ENCODE measurements at places on chromosomes 11 and 22.

DNA sequence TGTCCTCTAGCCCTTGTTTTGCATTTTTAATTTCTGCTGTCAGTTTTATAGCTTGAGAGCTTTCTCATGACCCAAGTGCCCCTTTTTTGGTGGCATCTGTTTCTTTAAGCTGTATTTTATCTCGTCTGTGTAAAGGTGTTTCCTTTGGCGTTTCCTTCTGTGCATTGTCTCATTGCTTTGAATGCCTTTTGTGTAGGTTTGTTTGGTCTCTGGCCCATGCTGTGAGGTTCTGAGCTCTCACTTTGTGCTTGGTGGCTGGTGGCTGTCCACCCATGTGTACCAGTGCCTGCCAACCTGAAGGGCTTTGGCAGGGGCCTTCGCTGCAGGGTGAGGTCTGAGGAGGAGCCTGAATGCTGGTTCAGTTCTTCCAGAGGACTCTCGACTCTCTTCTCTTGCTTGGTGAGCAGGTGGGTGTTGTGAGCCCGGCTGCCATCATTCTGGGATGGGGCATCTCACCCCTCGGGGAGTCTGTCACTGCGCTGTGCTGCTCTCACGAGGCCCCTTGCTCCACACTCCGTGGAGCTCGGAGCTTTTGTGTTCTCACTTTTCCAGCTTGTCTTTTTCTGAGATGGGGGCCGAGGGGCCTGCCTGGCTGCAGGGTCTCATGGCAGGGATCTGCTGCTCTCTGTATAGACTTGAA, 14.9 kb downstream of the AP2A2 start:
- no peaks in the 10 kb centered on the region for H3K27me3 ChIP-seq
- peaks cover 15% of the 10 kb centered on the region for H3K36me3 ChIP-seq
- H3K4me3 ChIP-seq: peak overlapping the region; percentile 31
- H3K4me1 ChIP-seq: peaks cover 40% of the 10 kb centered on the region

DNA sequence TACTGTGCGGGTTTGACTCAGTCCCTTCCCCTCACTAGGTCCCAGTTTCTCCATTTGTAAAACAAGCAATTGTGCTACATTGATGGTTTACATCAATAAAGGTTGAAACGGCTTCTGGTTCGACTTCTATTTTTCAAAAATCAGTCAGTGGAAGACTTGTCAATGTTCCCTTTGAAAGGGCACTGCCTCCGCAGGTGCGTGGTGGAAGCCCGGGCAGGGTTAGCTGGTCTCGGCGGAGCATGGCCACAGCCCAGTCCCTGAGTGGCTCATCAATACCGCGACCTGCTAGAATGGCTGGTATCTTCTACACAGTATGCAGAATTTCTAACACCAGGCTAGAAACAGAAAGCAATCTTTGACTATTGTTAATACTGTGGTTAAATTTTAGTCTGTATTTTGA, 16.1 kb downstream of the MS4A10 start:
- H3K36me3 ChIP-seq: no peaks in the 10 kb centered on the region
- H3K4me1 ChIP-seq: no peaks in the 10 kb centered on the region
- H3K27ac ChIP-seq: no peak overlapping the region
- H3K4me3 ChIP-seq: no peak overlapping the region
- DNase-seq: no peak

- DNase-seq: no peak
- H3K27me3 ChIP-seq: peaks cover 31% of the 10 kb centered on the region
- H3K36me3 ChIP-seq: peaks cover 2% of the 10 kb centered on the region
- no peak overlapping the region for H3K4me3 ChIP-seq
- no peak overlapping the region for H3K27ac ChIP-seq
Measured at GRCh38 chr11:120004723-120005122, 133.2 kb downstream of the TRIM29 start.

GRCh38 chr22:49010901-49011300, 816.8 kb downstream of the BRD1 start:
- no peak overlapping the region for H3K27ac ChIP-seq
- H3K4me1 ChIP-seq: no peaks in the 10 kb centered on the region
- no peaks in the 10 kb centered on the region for H3K36me3 ChIP-seq
- no peak overlapping the region for H3K4me3 ChIP-seq
- peaks cover 50% of the 10 kb centered on the region for H3K27me3 ChIP-seq
- DNase-seq: no peak

DNA sequence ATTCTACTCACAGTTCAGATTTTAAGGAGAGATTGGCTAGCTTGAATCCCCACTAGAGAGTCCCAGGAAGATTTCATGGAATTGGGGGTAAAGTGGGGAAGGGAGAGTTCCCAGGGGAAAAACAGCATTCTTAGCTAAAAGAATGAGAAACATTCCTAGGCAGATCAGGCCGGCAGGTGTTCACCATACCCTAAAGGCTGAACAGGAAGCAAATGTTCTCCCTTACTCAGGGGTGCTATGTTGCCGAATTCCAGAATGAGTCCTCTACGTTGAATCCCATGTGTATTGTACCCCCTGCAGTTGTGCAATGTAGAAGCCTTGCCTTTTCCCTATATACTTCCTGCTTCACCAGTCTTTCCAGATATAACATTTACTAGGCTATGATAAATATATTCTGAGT, 135.2 kb upstream of the NCAM1 start:
- no peak for DNase-seq
- H3K4me3 ChIP-seq: no peak overlapping the region
- no peaks in the 10 kb centered on the region for H3K36me3 ChIP-seq
- H3K27ac ChIP-seq: no peak overlapping the region

DNA sequence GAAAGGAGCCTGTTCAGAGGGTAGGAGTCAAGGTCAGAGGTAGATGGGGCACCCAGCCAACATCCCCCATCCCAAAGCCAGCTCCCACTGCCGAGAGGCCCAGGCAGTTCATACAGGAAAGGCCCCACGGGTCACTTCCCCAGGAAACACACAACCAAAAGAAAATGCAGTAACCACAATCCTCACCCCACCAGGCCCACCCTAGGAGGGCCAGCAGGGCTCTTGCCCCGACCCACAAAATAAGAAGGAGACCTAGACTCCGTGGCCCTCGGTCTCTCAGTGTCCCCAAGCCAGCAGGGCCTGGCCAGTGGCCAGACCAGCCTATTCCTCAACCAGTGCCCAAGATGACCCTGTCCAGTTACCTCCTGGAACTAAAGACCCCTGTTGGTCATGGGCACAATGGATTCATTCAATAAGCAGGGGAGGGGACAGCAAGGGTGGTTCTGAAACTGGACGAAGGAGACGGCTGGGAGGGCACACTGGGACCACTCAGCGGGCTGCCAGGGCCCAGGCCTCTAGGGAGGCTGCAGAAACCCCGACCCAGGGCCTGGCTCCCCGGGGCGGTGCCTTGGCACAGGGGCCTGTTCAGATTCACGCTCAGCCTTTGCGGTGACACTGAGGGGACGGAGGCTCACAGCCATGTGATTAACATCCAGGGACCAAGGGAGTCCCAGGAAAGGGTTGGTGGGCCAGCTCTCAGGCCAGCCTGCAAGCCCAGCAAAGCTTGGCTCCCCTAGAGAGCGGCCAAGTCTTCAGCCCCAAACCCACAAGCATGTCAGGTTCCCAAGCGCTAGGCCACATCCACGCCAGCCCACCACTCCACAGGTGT, 5.5 kb downstream of the RAB3IL1 start:
- no peak for DNase-seq
- peaks cover 31% of the 10 kb centered on the region for H3K27me3 ChIP-seq
- H3K4me3 ChIP-seq: no peak overlapping the region

- no peak overlapping the region for H3K4me3 ChIP-seq
- peaks cover 4% of the 10 kb centered on the region for H3K4me1 ChIP-seq
- H3K27me3 ChIP-seq: peaks cover 20% of the 10 kb centered on the region
- H3K27ac ChIP-seq: no peak overlapping the region
- DNase-seq: no peak
Measured at GRCh38 chr22:27149921-27150543, 492.6 kb downstream of the MIAT start.

GRCh38 chr11:32280339-32280738, 155.0 kb downstream of the WT1 start:
- no peak for DNase-seq
- no peaks in the 10 kb centered on the region for H3K36me3 ChIP-seq
- H3K4me1 ChIP-seq: no peaks in the 10 kb centered on the region
- no peak overlapping the region for H3K27ac ChIP-seq

- peaks cover 33% of the 10 kb centered on the region for H3K27me3 ChIP-seq
- peak; percentile 79 for DNase-seq
- H3K4me1 ChIP-seq: peaks cover 18% of the 10 kb centered on the region
- H3K36me3 ChIP-seq: peaks cover 12% of the 10 kb centered on the region
Measured at GRCh38 chr11:46238967-46239800, 38.3 kb upstream of the CREB3L1 start.

- H3K4me1 ChIP-seq: no peaks in the 10 kb centered on the region
- no peak overlapping the region for H3K4me3 ChIP-seq
- DNase-seq: no peak
- no peak overlapping the region for H3K27ac ChIP-seq
- H3K27me3 ChIP-seq: peaks cover 17% of the 10 kb centered on the region
Measured at GRCh38 chr11:94675239-94675638, 92.9 kb upstream of the AMOTL1 start.

DNA sequence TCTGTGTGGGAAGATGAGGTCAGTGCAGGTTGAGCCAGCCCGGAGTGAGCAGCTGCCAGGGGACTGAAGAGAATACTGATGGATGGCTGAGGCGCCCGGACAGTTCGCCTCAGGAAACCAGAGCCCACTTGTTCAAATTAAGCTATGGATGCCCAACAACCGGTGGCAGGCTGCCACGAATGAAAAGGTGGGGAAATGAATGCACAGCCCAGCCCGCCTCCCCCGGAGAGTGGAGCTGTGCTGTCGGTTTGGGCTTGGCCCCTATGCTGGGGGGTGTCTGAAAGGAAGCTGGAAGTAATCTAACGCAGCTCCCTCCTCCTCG, 21.9 kb downstream of the HSPA8 start:
- H3K27ac ChIP-seq: no peak overlapping the region
- no peak overlapping the region for H3K4me3 ChIP-seq
- no peaks in the 10 kb centered on the region for H3K27me3 ChIP-seq
- DNase-seq: no peak
- no peaks in the 10 kb centered on the region for H3K36me3 ChIP-seq

GRCh38 chr11:73229896-73230875, 12.1 kb downstream of the P2RY2 start:
- no peaks in the 10 kb centered on the region for H3K36me3 ChIP-seq
- H3K4me3 ChIP-seq: no peak overlapping the region
- no peak for DNase-seq

DNA sequence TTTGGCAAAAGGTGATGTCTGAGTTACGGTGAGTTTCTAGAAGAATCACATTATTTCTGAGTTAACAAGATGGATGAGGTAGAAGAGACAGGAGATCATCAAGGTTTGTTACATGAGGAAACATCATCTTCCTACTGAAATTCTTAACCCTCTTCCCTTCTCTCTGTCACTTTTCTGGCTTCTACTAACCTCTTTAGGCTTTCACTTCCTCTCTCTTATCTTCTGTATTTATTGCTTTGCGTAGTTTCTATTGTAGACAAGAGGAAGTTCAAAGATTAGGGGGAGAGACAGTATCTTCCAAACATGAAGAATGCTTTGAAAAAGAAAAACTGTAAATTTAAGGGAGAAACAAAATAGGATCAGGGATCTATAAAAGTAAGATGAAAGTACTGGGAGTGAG, 75.4 kb downstream of the TRPC6 start:
- no peaks in the 10 kb centered on the region for H3K36me3 ChIP-seq
- H3K4me3 ChIP-seq: no peak overlapping the region
- DNase-seq: no peak
- H3K4me1 ChIP-seq: no peaks in the 10 kb centered on the region

- H3K4me3 ChIP-seq: peak overlapping the region; percentile 82
- H3K27ac ChIP-seq: no peak overlapping the region
- H3K36me3 ChIP-seq: peaks cover 2% of the 10 kb centered on the region
- DNase-seq: no peak
Measured at GRCh38 chr22:18023509-18024275, 669 bp downstream of the MICAL3 start.

DNA sequence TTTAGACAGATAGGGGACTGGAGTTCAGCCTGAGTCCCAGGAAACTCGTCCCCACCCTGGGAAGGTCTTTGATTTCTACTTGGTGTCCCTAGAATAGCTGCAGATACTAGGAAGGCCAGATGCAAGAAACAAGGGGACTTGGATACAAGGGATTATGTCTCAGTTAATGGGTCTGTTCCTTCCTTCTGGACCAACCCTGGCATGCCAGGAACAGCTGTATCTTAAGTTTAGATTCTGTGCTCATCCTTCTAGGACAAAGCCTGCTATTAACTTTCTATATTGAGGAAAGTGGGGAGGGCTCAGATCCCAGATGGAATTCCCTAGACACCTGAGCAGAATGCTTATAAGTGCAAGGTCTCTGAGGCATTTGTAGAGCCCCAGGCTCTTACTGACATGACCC, 3.9 kb upstream of the OR52M1 start:
- DNase-seq: no peak
- peaks cover 67% of the 10 kb centered on the region for H3K27me3 ChIP-seq
- no peaks in the 10 kb centered on the region for H3K4me1 ChIP-seq
- no peaks in the 10 kb centered on the region for H3K36me3 ChIP-seq
- H3K27ac ChIP-seq: no peak overlapping the region

DNA sequence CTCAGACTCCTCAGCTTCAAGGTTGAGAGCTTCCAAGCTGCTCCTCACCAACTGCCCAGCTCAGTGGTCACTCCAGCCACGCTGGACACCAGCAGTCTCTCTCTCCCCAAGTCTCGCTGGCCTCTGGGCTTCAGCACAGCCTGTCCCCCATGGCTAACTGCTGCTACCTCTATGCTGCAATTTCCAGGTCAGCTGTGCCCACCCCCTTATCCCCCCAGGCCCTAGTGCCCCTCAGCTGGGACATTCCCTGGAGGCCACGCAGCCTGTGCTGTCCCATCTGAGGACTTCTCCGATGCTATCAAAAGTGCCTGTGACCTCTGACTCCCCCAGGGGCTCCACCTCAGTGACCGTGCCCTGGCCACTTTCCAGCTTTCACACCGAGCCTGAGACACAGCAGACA, 37.5 kb upstream of the PHF21B start:
- no peak for DNase-seq
- peaks cover 64% of the 10 kb centered on the region for H3K27me3 ChIP-seq
- H3K27ac ChIP-seq: no peak overlapping the region
- no peaks in the 10 kb centered on the region for H3K4me1 ChIP-seq
- H3K4me3 ChIP-seq: no peak overlapping the region
- peaks cover 7% of the 10 kb centered on the region for H3K36me3 ChIP-seq

- no peaks in the 10 kb centered on the region for H3K36me3 ChIP-seq
- no peak overlapping the region for H3K4me3 ChIP-seq
- DNase-seq: no peak
- no peaks in the 10 kb centered on the region for H3K4me1 ChIP-seq
- no peak overlapping the region for H3K27ac ChIP-seq
Measured at GRCh38 chr11:2574553-2575535, 125.0 kb downstream of the KCNQ1OT1 start.

GRCh38 chr22:37631448-37632173, 7.9 kb upstream of the SH3BP1 start:
- peak overlapping the region; percentile 96 for H3K27ac ChIP-seq
- DNase-seq: peak; percentile 38
- peaks cover 11% of the 10 kb centered on the region for H3K36me3 ChIP-seq
- H3K4me3 ChIP-seq: peak overlapping the region; percentile 99

- DNase-seq: no peak
- no peaks in the 10 kb centered on the region for H3K4me1 ChIP-seq
- no peak overlapping the region for H3K27ac ChIP-seq
- H3K4me3 ChIP-seq: no peak overlapping the region
Measured at GRCh38 chr22:41565403-41566054, 4.7 kb downstream of the CSDC2 start.

- H3K4me1 ChIP-seq: peaks cover 10% of the 10 kb centered on the region
- no peak overlapping the region for H3K4me3 ChIP-seq
- no peak overlapping the region for H3K27ac ChIP-seq
- peaks cover 16% of the 10 kb centered on the region for H3K36me3 ChIP-seq
- DNase-seq: no peak
- peaks cover 5% of the 10 kb centered on the region for H3K27me3 ChIP-seq
Measured at GRCh38 chr11:8907116-8907515, 3.9 kb upstream of the AKIP1 start.

- no peak for DNase-seq
- no peak overlapping the region for H3K4me3 ChIP-seq
- H3K27me3 ChIP-seq: no peaks in the 10 kb centered on the region
- H3K27ac ChIP-seq: no peak overlapping the region
- H3K36me3 ChIP-seq: peaks cover 2% of the 10 kb centered on the region
- no peaks in the 10 kb centered on the region for H3K4me1 ChIP-seq
Measured at GRCh38 chr22:19187716-19188563, 9.4 kb upstream of the SLC25A1 start.

Data from effector memory CD8-positive, alpha-beta T cell (primary cell).